SK-N-MC (cell line): ENCODE measurements at places on chromosomes 7 and 10.

GRCh38 chr7:92133133-92133736 lies 1.0 kb downstream of the CYP51A1 start:
- DNase-seq = no peak

DNA sequence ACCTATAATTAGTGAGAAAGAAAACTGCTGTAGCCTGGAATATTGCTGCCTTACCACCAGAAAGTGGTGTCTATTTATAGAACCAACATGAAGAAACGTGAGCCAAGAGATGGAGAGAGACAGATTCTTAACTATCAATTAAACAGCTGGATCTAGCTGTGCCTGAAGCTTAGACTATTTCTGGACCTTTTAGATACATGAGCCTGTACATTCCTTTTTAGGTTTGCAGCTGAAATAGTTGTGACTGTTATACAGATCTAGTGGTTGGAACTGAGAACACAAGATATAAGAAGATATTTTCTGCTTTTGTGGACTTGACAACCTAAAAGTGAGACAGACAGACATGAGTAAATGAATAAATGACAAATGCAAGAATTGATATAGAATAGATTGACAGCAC lies 73.4 kb downstream of the CDK14 start:
- no peak for DNase-seq

- no peak for DNase-seq
Observed at GRCh38 chr10:114662646-114663217, 4.7 kb upstream of the ABLIM1 start.

DNA sequence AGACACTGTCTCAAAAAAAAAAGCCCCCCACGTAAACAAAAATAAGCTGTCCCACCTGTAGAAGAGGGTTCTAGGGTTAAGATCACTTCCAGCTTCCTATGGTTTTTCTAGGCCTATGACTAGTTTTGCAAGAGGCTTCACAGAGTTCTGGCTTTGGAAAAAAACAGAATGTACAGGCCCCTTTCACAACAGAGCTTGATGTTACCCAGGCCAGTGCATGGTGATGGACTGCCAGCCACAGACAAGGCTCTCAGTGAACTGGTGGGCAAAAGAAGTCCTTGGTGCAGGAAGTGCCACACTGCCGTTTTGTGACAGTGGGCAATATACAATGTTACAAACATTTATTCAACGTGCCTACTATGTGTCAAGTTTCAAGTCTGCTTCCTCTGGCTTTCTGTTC lies 18.3 kb upstream of the EFCAB10 start:
- DNase-seq = no peak

DNA sequence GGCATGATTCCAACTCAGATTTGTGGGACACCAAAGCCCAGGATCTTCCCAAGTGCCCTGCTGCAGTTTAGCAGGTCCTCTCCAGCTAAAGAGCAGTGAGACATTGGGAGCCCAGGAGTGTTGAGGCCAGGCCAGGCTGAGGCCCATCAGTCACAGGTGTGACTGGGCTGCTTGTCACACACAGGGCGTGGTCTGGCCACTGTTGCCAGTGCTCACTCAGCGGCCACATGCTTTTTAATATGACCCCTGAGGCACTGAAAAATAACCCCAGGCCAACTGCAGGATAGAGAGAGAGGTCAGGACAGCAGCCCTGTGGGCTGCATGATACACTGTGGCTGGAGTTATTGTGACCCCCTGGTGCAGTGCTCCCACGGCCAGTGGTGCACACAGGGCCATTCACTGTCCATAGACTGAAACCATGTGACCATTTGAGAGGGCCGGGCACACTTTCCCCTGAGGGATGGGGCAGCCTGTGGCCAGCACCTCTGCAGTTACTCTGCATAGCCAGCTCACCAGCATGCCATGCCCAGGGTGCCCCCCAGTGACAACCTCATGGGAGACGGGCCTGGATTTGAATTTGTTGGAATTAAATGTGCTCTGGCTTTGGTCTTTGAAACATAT lies 4.2 kb downstream of the GDF2 start:
- no peak for DNase-seq

DNA sequence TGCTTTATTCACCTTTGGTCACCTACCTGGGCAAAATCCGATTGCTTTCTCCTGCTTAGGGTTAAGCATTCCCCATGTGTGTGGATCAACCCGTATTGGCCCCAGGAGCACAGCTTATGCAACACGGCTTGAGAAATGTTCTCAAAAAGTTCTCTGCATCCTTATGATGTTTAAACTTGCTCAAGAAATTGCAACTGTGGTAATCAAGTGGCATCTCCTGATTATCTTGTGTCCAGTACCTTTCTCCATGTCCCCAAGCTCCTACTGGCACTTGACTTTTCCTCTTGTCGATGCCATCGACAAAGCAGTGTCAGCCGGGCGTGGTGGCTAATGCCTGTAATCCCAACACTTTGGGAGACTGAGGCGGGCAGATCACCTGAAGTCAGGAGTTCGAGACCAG lies 4.7 kb upstream of the PKD2L1 start:
- DNase-seq = no peak

DNA sequence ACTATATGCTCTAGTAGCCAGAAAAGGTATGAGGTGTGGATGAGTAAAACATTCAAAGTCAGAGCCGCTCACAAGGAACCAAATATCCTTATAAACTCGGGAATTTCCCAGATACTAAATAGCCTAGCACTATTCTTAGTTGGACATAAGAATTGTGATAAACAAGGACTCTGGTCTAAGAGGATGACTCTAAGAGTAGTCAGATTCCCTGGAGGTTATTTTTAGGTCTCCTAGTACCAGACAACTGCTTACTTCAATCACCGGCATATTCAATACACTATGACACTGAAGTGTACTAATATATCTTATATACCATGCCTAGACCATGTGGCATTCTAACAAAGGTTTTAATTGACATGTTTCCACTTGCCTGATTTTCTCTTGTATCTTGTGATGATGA lies 56.5 kb downstream of the LMBR1 start:
- no peak for DNase-seq

- no peak for DNase-seq
Observed at GRCh38 chr7:30280631-30281030, 3.8 kb upstream of the ZNRF2 start.

DNA sequence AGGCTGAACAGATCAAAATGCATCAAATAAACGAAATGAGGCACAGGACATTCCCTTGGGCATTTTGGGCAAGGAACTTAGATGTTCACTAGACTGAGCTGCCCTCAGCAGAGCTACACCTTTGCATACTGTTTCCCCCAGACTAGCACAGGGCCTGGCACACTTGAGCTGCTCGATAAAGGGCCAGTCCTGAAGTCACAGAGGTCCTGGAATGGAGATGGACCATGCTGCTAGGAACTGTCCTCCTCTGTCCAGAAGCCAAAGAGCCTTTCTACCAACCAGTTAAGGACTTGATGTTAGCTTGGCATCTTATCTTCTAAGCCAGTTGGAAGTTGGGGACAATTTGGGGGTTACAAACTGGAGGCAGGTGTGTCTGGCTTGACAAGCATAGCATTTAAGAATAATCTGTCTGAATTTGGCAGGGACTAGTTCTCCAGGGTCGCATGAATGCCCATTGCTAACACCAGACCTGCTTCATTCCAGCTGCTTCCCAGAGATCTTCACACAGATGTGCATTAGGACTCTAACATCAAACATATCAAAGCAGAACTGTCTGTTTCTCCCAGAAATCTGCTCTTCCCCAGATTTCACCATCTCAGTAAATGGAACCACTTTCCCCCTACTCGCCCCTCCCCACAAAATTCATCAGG lies 152.2 kb upstream of the PDE1C start:
- no peak for DNase-seq

GRCh38 chr10:79380946-79381721 lies 33.9 kb downstream of the PPIF start:
- no peak for DNase-seq

GRCh38 chr7:94276795-94277194 lies 117.9 kb upstream of the COL1A2 start:
- no peak for DNase-seq

GRCh38 chr10:11145495-11145855 lies 127.8 kb downstream of the CELF2 start:
- no peak for DNase-seq

DNA sequence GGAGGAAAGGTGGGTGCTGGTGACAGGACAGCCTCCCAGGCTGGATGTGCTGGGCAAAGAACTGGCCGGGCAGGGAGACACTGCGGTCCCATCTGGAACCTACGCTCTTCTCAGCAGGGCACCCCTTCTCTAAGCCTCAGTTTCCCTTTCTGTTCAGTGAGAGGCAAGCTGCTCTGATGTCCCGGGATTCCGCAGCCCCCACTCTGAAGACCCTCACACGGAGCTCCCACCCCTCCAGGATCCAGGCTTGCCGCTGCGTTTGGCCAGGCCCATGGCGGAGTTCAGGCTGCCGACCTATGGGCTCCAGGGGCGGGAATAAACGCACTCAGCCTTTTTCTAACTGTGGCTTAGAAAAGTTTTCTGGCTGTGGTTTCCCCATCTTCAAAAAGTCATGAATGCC lies 10.2 kb upstream of the INTS1 start:
- no peak for DNase-seq

DNA sequence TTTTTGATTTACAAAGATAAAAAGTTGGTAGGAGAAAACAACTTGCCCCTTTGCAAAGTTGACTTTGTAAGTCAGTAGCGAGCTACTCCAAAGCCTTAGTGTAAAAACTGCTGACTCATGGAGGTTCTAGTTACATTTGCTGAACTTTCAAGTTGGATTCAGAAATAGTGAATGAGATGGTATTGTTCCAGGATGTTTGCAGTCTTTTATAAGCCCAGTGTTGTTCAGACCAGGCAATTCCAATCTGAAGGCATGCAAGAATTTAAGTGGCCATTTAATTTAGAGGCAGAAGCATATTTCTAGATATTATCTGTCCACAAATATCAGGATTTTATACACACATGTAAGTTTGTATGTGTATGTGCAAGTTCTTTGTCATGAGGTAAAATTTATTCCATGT lies 21.6 kb downstream of the TES start:
- DNase-seq = no peak

DNA sequence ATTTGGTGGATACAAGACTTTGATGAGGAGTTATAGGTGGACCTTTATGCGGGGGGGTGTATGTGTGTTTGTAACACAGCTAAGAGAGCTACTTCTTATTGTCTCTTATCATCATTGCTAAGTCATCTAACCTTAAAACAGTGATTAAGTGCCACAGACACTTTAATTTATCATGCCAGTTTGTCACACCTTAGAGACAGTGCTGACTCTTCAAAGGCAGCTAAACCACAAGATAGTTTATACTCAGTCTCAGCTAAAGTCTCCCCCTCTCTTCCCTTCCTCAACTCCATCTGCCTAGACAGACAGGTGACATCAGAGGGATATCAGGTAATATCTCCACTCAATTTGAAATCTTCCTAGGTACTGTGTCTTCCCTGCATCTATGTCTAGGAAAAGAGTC lies 42.2 kb downstream of the MYPN start:
- DNase-seq = no peak

DNA sequence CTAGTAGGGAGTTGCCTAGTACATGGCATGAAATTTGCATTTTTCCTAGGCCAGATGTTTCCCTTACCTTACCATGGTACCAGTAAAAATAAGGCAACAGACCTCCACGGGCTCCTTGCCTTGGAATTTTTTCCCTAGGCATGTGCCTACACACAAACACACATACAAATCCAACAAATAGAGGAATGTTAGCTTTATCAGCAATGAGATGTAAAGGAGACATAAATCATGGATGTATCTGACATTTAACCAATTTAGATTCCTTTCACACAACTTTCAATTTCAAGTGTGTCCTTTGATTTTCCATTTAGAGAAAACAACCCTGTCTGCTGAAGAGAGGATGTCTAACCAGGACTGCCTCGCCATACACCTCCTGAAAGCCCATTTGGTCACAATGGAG lies 209.7 kb upstream of the SP4 start:
- no peak for DNase-seq

DNA sequence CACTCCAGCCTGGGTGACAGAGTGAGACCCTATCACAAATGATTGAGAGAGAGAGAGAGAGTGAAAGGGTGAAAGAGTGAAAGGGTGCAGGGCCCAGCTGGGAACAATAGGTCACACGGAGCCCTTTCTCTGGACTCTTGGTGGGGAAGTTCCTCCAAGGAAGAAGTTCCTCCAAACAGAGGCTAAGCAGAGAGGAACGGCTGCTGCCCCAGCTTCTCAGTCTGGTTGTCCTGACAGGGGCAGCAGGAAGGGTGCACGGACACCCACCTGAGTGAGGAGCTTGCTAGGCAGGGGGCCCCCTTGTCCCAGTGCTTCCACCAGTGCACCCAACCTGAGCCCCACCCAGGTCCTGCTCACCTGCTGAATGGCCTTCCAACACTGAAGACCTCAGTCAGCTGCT lies 38.8 kb upstream of the MYL10 start:
- no peak for DNase-seq

GRCh38 chr7:51111241-51111940 lies 205.2 kb downstream of the COBL start:
- DNase-seq = no peak

- no peak for DNase-seq
Observed at GRCh38 chr10:29728541-29729049, 93.8 kb upstream of the SVIL start.

DNA sequence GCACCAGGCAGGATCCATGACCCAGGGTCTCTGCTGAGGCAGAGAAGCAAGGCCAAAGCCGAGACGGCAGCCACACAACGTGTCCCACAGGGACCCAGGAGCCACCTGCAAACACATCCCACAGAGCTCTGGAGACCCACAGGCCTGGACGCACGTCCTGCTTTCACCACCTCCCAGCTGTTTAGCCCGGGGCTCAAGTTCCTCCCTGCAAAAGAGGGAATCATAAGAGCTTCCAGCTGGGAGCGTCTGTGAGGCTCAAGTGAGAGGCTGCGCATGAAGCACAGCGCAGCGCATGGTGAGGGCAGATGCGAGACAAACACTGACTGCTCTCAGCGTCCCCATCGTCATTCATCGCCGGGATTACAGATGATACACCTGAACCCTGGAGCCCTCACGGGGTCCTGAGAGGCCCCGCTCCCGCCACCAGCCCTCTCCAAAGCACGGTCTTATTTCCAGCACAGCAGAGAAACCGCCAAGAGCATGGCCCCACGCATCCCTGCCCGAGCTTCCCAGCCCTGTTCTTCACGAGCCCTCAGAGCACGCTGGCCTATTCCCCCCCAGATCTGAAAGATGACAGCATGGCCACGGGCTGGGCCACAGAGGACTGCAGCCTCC lies 88.7 kb downstream of the MAD1L1 start:
- no peak for DNase-seq

DNA sequence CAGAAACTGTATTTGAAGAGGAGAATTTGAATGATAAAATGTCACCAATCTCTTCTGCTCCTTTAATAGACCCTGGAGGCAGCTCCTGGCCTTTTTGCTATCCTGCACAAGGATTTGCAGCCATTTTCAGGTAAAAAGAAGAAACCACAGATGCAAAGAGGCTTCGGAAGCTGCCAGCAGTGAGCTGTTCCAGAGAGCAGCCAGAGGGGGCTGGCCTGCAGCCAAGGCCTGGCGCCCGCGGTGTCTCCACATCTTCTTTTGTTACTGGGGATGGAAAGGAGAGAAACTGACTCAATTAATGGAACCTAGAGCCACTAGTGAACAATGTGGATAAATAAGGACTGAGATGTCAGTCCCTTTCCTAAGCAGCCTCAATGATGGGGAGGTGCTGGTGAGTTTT lies 23.9 kb upstream of the GPR26 start:
- no peak for DNase-seq
